ENCODE measurements at places on chromosomes 5 and 9. TPM values are rescaled to one million over a fixed set of nuclear protein-coding genes. Genes with fewer than 3 reads are reported as not detected.

Gene UNC5A
- total RNA-seq: not detected

DNA sequence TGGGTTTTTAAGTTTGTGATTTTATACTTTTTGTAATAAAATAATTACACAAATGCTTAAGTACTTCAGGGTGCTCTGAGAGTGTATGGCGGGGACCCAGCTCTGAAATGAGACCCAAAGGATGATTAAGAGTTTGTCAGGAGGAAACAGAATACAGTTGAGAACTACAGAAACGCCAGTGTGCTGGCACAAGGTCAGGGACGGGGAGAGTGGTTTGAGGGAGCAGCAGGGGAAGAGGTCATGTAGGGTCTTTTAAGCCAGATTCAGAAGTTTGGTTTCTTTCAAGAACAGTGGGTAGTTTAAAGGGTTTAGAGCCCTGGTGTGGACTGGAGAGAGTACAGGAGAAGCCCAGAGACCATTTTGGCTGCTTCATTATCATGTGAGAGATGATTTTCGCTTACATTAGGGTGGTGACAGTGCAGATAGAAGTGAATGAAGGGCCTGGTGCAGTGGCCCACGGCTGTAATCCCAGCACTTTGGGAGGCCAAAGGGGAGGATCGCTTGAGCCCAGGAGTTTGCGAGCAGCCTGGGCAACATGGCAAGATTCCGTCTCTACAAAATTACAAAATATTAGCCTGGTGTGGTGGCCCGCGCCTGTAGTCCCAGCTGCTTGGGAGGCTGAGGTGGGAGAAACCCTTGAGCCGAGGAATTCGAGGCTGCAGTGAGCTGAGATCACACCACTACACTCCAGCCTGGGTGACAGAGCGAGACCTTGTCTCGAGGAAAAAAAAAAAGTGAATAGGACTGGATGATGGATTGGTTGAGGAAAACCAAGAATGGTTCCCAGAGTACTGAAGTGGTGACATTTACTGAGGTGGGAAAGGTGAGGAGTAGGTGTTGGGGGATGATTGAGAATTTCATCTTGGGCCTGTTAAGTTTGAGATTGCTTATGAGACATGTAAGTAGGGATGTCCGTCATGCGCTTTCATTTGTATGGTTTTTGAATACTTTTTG is 1.4 kb upstream of the ETF1 start:
- no peaks in the 10 kb centered on the region for H3K27me3 ChIP-seq
- peak overlapping the region; percentile 90 for H3K4me3 ChIP-seq
- peak; percentile 27 for DNase-seq

GRCh38 chr9:79662537-79662956 is 90.8 kb downstream of the TLE4 start:
- no peaks in the 10 kb centered on the region for H3K36me3 ChIP-seq
- peaks cover 3% of the 10 kb centered on the region for H3K4me1 ChIP-seq
- no peak overlapping the region for H3K4me3 ChIP-seq
- no peak overlapping the region for H3K27ac ChIP-seq

GRCh38 chr5:71719063-71719964 is at the start of gene CARTPT:
Gene CARTPT, plus strand, starts transcription at chr5:71719275. Its CDS starts 19 bp downstream, at chr5:71719294.
- H3K4me1 ChIP-seq: no peaks in the 10 kb centered on the region
- H3K4me3 ChIP-seq: no peak within 1 kb of the TSS
- H3K36me3 ChIP-seq: no peaks in the 10 kb centered on the region

GRCh38 chr5:127994087-127994660 is 89.4 kb upstream of the SLC12A2 start:
- DNase-seq: no peak
- H3K27me3 ChIP-seq: no peaks in the 10 kb centered on the region
- no peak overlapping the region for H3K27ac ChIP-seq
- no peak overlapping the region for H3K4me3 ChIP-seq
- H3K36me3 ChIP-seq: no peaks in the 10 kb centered on the region

DNA sequence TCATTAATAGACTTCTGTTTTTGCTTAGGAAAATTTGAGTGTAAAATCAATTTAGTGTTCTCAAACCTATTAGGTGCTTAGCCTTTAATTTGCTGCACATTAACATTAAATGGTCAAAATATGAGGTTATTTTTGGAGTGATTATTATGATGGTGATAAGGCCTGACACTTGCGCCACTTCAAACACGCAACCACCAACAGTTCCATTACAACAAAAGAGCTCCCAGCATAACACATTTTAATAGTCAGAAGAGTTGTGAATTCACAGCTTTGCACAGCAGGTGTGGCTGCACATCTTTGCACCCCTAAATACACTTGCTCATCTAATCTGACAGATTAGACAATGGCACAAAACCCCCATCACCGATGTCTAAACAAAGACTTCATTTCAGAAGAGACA is 940.7 kb downstream of the NR2F1-AS1 start:
- H3K4me1 ChIP-seq: no peaks in the 10 kb centered on the region
- H3K4me3 ChIP-seq: no peak overlapping the region
- H3K27ac ChIP-seq: no peak overlapping the region
- H3K36me3 ChIP-seq: no peaks in the 10 kb centered on the region
- DNase-seq: no peak
- no peaks in the 10 kb centered on the region for H3K27me3 ChIP-seq

Gene YTHDC2
- total RNA-seq: 22.8 TPM

DNA sequence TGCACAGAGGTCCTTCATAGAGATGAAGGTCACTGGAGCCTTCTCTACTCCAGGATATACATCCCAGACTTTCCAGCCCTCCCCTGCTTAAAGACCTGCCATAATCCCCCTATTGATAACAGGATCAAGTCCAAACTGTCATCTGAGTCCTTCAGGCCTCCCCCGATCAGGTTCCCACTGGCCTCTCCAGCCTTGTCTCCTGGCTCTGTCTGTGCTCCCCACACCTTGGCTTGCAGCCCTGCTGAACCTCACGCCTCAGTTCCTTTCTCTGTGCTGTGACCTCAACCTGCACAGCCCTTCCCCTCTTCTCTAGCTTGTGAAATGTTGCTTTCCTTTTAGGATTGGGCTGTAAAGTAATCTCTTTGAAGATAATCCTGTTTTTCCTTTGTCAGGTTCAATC is 2.5 kb upstream of the HRH2 start:
- no peak overlapping the region for H3K27ac ChIP-seq
- H3K4me3 ChIP-seq: no peak overlapping the region
- peaks cover 14% of the 10 kb centered on the region for H3K27me3 ChIP-seq

DNA sequence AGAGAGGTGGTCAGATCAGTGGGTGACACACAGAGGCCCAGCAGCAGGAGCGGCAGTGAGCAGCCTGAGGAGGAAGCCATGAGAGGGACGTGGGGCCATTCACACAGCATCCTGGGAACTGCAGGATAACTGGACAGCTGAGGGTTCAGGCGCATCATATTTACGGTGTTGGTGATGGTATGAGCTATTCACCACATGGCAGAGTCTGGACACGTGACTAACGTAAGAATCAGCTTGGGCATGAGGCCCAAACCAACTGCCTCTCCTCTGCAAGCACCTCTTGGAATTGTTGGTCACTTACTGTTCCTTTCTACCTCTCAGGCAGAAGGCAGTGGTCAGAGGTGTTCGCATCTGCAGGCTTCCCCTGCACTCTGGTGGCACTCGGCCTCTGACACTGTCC is 141.1 kb downstream of the ENTREP1 start:
- no peaks in the 10 kb centered on the region for H3K27me3 ChIP-seq
- no peak for DNase-seq
- H3K36me3 ChIP-seq: no peaks in the 10 kb centered on the region
- peaks cover 6% of the 10 kb centered on the region for H3K4me1 ChIP-seq
- no peak overlapping the region for H3K27ac ChIP-seq

GRCh38 chr9:71721855-71722254 is 46.5 kb downstream of the CEMIP2 start:
- no peaks in the 10 kb centered on the region for H3K4me1 ChIP-seq
- peaks cover 7% of the 10 kb centered on the region for H3K36me3 ChIP-seq
- H3K27me3 ChIP-seq: no peaks in the 10 kb centered on the region
- DNase-seq: no peak
- H3K27ac ChIP-seq: no peak overlapping the region
- no peak overlapping the region for H3K4me3 ChIP-seq

DNA sequence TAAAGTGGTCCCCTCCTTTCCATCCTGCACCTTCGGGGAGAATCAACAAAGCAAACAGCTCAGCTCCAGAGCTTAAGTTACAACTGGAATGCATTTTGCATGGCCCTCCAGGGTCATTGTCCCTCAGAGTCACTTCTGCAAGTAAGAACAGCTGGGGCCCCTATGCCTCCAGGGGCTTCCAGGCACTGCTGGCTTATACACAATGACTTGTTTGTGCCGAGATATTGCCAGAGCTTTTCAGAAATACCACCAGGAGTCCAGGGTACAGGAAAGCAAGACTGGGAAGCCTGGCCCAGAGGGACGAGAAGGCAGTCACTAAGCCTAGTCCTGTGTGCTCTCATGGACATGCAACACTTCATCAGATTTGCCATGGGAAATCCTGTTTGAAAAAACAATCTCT is 11.3 kb downstream of the FRMD3 start:
- H3K27ac ChIP-seq: no peak overlapping the region
- no peaks in the 10 kb centered on the region for H3K27me3 ChIP-seq
- H3K4me1 ChIP-seq: no peaks in the 10 kb centered on the region
- H3K36me3 ChIP-seq: no peaks in the 10 kb centered on the region
- DNase-seq: no peak
- H3K4me3 ChIP-seq: no peak overlapping the region

DNA sequence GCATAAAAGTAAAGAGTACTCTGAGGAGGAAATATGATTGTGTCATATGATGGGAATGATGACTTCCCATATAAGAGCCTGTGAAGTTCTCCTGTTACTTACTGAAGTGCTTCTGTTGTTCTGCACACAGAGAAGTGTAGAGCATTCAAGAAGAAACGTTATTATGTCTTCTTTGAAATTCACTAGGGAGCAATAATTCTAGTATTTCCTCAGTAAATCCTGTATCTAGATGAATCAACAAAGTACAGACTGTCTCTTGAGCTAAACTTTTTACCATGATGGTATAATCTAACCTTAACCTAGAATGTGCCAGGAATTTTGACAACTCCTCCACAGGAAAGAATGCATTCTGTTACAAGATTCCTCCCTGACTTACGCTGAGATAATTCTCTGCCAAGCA is 18.9 kb upstream of the GHR start:
- no peak overlapping the region for H3K4me3 ChIP-seq
- H3K27ac ChIP-seq: no peak overlapping the region
- DNase-seq: no peak
- no peaks in the 10 kb centered on the region for H3K27me3 ChIP-seq

DNA sequence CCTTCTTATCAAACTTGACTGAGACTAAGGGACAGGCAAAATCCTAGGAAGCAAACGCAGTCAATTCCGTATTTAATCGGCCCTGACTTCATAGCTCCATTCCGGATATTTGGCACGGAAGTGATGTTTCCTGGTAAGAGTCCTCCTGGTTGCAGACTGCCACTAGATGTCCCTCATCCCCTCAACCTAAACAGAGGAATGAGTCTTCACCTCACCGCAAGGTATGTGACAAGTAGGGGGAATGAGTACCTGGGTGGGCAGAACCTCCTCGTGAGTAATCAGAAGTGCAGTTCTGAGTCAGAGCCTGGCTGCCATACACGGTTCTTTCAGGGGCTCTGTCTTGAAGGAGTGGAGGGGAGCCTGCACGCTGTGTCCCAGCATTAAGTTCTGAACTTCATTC is 173.6 kb downstream of the MUSK start:
- no peak for DNase-seq
- no peaks in the 10 kb centered on the region for H3K4me1 ChIP-seq
- no peak overlapping the region for H3K4me3 ChIP-seq
- H3K36me3 ChIP-seq: no peaks in the 10 kb centered on the region
- no peak overlapping the region for H3K27ac ChIP-seq

Gene LURAP1L
- total RNA-seq: 19.3 TPM

Gene IRX4
- total RNA-seq: not detected

GRCh38 chr9:125906893-125907292 is 159.7 kb downstream of the PBX3 start:
- no peaks in the 10 kb centered on the region for H3K36me3 ChIP-seq
- H3K27ac ChIP-seq: no peak overlapping the region
- H3K27me3 ChIP-seq: no peaks in the 10 kb centered on the region
- no peaks in the 10 kb centered on the region for H3K4me1 ChIP-seq

DNA sequence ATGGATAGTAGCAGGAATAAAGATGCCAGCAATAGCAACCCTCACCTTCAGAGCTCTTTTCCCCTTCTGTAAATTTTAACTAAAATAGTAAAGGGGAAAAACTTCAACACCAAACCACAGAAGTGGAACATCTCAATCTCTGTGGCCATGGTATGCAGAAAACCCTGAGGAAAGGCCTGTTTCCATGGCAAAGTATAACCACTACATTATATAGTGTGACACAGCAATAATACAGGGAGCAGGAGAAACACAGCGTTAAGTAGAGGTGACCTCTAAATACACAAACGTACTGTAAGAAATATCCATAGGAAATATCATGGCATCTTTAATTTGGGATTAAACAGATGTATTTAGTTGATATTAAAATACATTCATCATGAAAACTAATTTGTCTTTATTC is 106.4 kb downstream of the SLC24A2 start:
- H3K4me1 ChIP-seq: no peaks in the 10 kb centered on the region
- no peak overlapping the region for H3K4me3 ChIP-seq
- H3K27ac ChIP-seq: no peak overlapping the region
- H3K36me3 ChIP-seq: no peaks in the 10 kb centered on the region

Gene ZFP37
- total RNA-seq: 0.80 TPM

DNA sequence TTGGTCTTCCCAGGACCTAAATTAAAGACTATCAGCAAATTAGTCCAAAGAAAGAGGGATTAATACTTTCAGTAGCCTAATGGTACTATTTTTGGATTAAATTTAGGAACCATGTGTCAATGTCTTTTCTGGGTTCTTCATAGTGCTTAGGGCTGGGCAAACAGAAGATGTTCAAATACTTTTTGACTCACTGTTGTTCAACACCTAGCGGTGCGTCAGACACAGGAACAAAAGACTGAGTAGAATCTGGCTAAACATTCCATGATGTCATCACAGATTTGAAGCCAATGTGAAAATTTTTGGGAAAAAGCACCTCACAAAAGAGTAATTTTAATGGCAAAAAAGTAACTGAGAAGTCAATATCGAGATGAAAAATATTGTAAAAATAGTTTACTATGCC is 544.4 kb downstream of the EFNA5 start:
- no peaks in the 10 kb centered on the region for H3K36me3 ChIP-seq

GRCh38 chr5:145967296-145967695 is 30.9 kb downstream of the SH3RF2 start:
- no peaks in the 10 kb centered on the region for H3K27me3 ChIP-seq
- H3K36me3 ChIP-seq: no peaks in the 10 kb centered on the region
- no peak for DNase-seq
- H3K4me1 ChIP-seq: no peaks in the 10 kb centered on the region

GRCh38 chr9:137294091-137294680 is 7.9 kb downstream of the NRARP start:
- peak overlapping the region; percentile 97 for H3K27ac ChIP-seq
- peaks cover 14% of the 10 kb centered on the region for H3K27me3 ChIP-seq
- no peaks in the 10 kb centered on the region for H3K4me1 ChIP-seq
- no peaks in the 10 kb centered on the region for H3K36me3 ChIP-seq
- no peak overlapping the region for H3K4me3 ChIP-seq

DNA sequence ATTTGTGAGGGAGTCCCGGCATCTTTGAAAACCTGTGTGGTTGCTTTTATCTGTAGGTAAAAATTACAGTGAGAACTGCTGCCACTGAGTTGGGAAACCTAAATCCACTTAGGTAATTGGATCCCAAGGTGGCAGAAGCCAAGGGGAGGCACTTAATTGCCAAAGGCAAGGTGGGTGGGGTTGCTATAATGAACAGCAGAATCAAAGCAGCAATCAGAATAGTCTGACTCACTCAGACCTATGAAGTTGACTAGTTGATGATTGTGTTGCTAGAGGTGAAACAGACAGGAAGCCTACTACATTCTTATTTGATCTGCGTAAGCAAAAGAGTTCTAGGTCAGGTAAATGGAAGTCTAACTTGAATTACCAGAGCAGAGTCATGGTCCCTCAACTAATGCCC is 17.3 kb upstream of the BICD2 start:
- H3K4me1 ChIP-seq: no peaks in the 10 kb centered on the region
- H3K27ac ChIP-seq: no peak overlapping the region
- H3K27me3 ChIP-seq: no peaks in the 10 kb centered on the region
- no peaks in the 10 kb centered on the region for H3K36me3 ChIP-seq
- no peak for DNase-seq
